Activated naive CD4-positive, alpha-beta T cell (primary cell): ENCODE measurements at places on chromosomes 2 and 18.

DNA sequence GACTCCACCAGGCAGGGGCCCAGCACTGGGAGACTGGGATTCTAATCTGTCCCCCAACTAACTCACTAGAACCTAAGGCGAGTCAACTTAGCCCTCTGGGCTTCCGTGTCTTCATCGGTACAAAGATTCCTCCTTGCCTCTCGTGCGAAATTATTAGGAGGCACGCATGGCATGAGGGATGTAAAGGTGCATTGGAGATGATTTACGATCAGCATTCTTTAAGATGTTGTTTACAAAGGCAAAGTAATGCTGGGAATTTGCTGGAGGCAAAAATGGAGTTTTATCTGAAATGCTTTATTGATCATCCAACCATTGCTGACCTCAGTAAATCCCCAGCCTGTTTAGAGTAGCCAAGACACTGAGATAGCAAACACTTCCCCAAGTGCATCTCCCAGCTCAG lies 171.8 kb upstream of the KLHL29 start:
- DNase-seq, result no peak

- DNase-seq, result no peak
Measured at GRCh38 chr2:177430411-177430810, 37.8 kb downstream of the AGPS start.

GRCh38 chr2:102238778-102239177 lies 52.0 kb downstream of the IL1RL2 start:
- DNase-seq, result no peak

DNA sequence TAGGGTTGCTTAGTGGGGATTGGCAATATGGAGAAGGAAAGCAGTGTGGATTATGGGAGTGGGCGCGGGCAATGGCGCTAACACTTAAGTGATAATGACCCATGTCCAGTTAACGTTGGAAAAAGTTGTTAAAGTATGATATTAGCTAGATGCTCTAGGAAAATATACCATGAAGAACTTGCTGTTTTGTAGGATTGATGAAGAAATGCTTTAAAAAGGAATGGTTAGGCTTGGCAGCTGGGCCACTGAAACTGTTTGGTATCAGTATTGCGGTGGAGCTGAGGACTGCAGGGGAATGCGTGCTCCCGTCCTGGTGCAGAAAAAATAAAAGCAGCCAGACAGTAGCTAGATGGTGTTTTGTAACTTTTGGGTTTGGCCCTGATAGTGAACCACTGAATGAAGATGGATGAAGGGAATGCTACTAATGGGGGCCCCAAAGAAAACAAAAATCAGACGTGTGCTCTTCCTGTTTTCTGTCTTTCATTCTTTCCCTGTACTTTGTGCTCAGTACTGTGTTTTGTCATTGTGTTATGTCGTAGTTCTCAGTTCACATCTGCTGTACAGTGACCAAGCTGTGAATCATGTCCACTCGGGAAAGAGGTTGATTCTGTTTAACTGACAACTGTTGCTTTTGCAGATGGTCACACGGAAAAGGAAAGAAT lies 999 bp downstream of the INSIG2 start:
- no peak for DNase-seq

GRCh38 chr18:8107426-8107825 lies 501.8 kb upstream of the RAB12 start:
- no peak for DNase-seq

DNA sequence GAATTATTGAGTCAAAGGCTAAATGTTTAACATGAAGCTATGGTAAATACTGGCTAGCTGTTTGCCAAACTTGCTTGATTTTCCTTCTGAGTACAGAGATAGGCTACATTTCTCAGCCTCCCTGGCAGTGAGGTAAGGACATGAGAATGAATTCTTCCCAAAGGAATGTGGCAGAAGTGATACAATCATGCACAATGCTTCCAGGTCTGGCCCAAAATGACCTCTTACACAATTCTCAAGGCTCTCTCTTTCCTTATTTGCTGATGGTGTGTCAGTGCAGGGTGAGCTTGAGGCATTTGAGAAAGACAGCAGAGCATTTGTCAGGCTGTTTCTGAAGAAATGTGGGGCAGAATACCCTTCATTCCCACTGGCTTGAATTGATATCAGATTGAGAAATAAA lies 95.6 kb upstream of the NABP1 start:
- DNase-seq, result no peak
